ENCODE measurements at places on chromosomes 1 and 21.
A peak's percentile ranks its signal among the peaks of the same experiment; 100 is the strongest.

- DNase-seq = peak; percentile 31
Measured at GRCh38 chr1:86868477-86868876, 45.4 kb downstream of the SELENOF start.

GRCh38 chr1:31691951-31692350, 11.9 kb downstream of the COL16A1 start:
- no peak for DNase-seq

- no peak for DNase-seq
Measured at GRCh38 chr1:243470502-243470901, 214.7 kb downstream of the SDCCAG8 start.

GRCh38 chr1:186888367-186888766, 59.6 kb downstream of the PLA2G4A start:
- no peak for DNase-seq

GRCh38 chr1:45686015-45686287, 382 bp downstream of the GPBP1L1 start:
- peak; percentile 35 for DNase-seq

GRCh38 chr1:7628273-7628672, 142.8 kb upstream of the VAMP3 start:
- no peak for DNase-seq

- DNase-seq = no peak
Measured at GRCh38 chr1:217522277-217522676, 108.6 kb downstream of the GPATCH2 start.

GRCh38 chr1:6783221-6783620, 2.0 kb upstream of the CAMTA1 start:
- DNase-seq = no peak

DNA sequence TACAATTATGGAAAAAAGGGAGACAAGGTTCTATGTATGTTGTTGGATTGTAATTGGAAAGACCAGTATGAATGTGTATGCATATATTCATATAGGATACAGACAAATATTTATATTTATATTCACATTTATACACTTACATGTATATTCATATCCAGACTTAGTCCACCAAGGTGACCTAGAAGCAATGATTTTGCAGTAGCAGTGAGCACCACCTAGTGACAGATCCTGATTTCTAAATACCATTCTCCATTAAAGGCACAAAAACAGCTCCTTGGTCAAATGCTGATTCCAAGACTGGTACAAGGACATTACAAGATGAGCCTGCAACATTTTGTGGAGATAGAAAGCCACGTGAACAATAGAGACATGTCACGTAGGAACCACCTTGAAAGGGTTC, 153.4 kb downstream of the SDCCAG8 start:
- DNase-seq = peak; percentile 5

- DNase-seq = no peak
Measured at GRCh38 chr1:222326710-222327036, 221.2 kb downstream of the HHIPL2 start.

- DNase-seq = no peak
Measured at GRCh38 chr1:246617768-246618167, 51.5 kb downstream of the CNST start.

GRCh38 chr21:21734088-21734487, 735.9 kb downstream of the NCAM2 start:
- DNase-seq = no peak

GRCh38 chr1:41687007-41687406, 202.5 kb upstream of the EDN2 start:
- no peak for DNase-seq

GRCh38 chr1:244945109-244945671, 80.8 kb upstream of the HNRNPU start:
- DNase-seq = no peak

DNA sequence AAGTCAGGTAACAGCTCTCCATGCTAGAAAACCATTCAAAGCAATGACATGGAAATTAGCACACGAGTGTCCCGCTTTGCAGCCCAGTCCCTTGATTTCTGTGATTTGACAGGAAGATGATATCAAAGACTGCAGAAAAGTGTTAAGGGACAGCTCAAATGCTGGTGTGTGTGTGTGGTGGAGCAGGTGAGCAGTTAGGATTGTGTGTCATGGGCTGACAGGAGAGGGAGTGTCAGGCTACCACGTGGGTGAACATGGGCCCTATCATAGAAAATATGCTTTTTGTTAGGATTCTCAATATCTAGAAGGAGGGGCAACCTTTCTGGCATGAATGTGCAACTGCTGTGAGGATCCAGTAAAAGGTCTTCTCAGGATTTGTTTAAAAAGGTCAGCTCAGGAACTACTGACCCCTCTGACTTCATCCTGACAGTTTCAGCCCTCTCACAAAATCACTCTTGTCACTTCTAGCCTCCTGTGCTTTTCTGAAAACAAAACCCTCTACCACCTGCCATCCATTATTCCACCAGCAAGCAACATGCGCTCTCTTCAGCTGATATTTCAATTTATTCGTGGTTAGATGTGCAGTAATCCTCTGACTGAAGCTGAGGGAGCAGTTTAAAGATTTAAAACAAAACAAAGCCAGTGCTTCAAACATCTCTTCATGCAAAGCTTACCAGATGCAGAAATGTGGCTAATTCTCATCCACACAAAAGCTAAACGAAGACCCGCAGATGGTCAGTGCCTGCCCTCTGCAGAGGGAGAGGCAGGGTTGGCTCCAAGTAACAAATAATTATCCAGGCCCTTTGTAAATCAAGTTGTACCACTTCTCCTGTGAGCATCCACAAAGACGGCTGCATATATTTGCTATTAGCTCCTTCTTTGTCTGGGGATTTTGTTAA, 397.9 kb downstream of the PTBP2 start:
- no peak for DNase-seq

- no peak for DNase-seq
Measured at GRCh38 chr1:11434926-11435325, 44.0 kb upstream of the DISP3 start.

DNA sequence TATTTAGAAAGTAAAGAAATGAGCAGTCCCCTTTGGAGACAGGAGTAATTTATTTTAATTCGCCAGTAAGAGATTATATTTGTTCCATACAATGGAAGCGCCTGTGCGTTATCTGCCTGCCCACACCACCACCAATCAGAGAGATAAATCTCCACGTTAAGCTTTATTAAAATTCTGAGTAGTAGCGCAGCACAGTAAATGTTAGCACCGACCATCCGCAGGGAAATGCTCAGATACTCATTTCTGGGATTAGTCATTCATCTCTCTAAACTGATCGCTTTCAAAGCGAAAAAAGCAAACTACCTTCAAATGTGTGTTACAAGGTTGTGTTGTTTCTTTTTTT, 1.2 kb downstream of the ETS2 start:
- no peak for DNase-seq

DNA sequence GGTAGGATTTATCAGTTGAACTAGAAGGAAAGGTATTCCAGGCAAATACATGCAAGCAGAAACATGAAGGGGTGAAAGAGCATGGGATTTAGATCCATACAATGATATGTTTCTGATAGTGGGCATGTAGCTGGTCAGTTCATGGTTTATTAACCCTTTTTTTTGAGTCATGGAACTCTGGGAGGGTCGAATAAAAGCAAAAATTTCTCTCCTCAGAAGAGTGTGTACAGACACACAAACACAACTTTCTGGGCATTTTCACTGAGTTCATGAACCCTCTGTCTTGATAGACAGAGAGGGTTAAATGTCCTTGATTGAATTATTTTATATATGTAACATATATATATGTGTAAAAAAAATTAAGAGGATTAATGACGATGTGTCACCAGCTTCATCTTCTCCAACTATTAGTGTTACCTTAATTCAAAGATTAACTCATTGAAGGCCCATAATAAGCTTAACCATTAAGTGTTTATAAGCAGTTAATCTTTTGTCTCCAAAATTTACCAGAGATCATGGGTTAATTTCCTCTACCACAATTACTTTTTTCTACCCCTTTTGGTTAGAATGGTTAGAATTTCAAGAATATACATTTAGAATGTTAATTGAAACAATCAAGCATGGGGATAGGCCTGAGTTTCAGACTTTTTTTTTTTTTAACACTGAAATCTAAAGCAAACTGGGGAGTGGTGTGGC, 4.6 kb downstream of the JUN start:
- DNase-seq = no peak

DNA sequence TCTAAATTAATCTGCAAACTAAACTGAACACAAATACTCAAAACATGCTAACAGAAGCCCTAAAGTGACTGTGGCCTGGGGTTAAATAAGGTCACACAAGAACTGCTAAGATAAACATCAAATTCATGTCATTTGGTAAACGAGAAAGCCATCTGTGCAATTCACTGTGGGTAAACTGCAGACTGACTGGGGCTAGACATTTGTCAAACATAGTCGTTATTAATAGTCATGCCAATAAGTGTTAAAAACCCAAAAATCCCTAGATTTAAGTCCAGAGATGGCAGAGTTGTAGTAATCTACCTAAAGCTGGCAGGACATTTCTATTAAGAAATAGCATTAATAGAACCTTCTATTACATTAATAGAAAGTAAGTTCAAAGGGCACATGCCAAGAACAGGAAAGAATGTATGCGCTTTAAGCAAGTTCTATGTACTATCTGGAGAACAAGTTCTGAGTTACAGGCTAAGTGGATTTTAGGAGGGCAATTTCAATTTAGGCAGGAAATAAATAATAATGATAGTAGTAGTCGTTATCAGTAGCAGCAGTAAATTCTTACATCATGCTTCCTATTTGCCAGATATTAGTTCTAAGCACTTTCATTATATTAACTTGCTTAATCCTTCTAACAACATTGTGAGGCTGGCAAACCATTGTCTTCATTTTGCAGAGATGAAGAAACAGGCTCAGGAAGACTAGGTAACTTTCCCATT, 8.6 kb downstream of the EDEM3 start:
- DNase-seq = peak; percentile 11

DNA sequence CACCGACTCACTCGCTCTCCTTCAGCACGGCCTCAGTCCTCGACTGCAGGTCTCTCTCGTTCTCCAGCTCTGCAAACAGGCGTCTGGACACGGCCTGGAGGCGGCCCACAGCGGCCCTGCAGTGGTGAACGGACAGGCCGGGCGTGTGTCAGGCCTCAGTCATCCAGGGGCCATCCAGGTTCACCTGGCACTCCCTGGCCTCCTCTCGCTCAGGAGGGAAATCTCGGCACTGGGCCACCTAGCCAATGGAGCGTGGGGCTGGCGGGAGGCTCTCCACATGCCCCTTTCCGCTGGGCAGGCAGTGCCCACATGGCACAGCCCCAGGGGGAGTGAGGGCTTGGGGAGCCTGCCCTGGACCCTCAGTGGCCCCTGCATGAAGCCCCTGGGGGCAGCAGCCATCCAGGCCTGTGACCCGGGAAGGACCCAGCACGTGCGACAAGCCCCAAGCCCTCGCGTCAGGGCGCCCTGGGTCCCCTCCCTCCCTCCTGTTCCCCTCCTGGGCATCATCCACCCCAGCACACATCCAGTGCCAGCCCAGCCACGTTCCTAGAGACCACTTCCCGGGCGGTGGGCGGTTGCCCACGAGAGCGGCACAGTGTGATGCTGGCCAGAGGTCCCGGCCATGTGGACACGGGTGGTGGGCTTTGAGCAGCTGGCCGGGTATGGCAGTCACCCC, 18.1 kb downstream of the CFAP74 start:
- DNase-seq = no peak

- DNase-seq = peak; percentile 52
Measured at GRCh38 chr1:53765657-53766056, 26.7 kb upstream of the GLIS1 start.

DNA sequence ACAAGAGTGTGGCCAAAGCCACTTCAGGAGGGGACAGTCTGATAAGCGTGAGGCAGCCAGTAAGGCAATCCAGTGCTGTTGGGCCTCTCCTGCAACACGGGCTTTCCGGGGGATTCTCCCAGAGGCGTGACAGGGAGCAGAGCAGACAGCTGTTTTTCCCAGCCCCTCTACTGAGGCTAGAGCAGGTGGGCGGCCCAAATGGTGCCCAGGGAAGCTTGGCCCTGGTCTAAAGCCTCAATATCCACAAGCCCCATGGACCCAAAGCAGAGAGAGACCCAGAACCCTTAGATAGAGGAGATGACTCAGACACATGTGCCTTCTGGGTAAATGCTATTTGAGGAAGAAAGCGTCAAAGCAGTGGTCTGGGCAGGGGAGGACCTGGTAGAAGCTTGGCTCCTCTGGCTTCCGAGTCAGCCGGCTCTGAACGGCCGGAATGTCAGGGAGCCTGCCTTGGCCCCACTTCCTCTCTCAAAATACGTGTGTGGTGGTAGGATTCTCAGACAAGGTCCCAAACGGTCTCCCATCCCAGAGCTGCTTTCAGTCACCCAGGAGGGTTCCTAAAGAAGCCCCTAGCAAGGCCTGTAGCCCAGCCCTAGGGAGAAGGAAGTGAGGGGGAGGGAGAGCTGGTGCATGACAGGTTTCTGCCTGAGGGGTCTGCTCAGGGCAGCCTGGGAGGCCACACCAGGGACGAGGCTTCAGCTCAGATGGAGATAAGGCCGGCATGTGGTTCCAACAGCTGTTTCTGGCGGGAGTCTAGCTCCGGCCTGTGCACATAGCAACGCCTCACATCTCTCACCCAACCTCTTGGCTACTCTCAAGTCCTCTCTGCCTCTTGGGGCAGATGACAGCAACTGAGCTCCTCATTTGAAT, 28.8 kb downstream of the PIK3C2B start:
- DNase-seq = peak; percentile 29

DNA sequence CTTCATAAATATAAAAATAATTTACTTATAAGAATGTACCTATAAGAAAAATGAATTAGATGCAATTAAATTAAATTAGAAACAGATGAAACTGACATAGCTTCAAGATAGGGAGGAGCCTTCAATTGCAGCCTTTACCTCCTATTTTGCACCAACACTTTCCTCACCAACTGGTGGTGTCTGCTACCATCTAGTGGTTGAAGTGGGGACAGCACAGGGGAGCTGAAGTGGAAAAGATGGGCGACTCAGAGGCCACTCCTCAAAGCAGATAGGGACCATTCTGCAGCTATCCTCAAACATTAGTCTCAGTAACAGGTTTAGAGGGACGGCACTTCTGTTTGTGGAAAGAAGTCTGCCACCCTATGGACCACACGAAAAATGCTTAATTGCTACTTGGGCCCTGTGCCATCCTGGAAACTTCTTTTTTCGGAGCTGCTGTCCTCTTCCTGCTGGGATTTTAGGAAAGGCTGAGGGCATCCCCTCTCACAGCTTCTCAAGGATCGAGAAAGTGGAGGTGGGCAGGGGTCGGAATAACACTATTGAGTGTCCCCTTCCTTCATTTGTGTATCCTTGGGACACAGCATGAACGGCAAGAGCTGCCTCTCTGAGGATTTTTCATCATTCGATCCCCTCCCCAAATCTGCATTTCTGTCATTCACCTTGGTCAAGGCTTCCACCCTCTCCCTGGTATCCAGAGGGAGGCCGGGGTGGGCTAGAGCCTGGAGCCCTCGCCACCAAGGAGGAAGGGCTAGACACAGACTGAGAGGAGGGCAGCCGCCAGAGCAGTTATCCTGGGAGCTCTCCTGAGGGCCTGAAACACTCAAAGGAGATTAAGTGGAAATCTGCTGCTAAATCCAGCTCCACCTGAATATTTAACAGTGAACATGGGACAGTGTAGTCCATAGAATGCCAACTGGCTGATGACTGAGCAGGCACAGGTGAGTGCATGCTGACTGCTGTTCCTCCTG, 9.6 kb downstream of the PROK1 start:
- DNase-seq = peak; percentile 84

- DNase-seq = peak; percentile 83
Measured at GRCh38 chr1:201656311-201657032, 117.5 kb downstream of the NAV1 start.

- DNase-seq = peak; percentile 57
Measured at GRCh38 chr1:42777852-42778251, 6.9 kb upstream of the TMEM269 start.
